ENCODE measurements at places on chromosomes 2 and 18. TPM values are rescaled to one million over a fixed set of nuclear protein-coding genes. Genes with fewer than 3 reads are reported as not detected.
A peak's percentile ranks its signal among the peaks of the same experiment; 100 is the strongest.

DNA sequence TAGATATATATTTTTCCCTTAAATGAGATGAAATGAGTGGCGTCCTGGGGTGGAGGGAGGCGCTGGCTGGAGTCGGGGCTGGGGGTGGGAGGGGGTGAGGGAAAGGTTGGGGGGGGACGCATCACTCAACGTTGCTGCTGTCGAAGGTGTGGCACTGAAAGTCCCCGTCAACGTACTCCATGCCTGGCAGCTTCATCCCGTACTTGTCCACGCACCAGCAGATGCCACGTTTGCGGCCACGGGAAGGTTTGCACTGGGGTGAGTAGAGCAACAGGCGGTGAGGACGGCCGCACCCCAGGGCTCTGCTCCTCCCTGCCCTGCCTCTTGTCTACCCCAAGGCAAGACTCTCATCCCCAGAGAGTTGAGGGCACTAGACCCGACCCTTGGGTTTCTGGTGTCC lies 18.7 kb downstream of the IGFBP5 start:
- peak overlapping the region; percentile 93 for H3K27ac ChIP-seq
- no peak overlapping the region for H3K4me3 ChIP-seq
- H3K4me1 ChIP-seq = no peaks in the 10 kb centered on the region
- peak; percentile 66 for DNase-seq

The WIPF1 gene
- total RNA-seq = 37.8 TPM

DNA sequence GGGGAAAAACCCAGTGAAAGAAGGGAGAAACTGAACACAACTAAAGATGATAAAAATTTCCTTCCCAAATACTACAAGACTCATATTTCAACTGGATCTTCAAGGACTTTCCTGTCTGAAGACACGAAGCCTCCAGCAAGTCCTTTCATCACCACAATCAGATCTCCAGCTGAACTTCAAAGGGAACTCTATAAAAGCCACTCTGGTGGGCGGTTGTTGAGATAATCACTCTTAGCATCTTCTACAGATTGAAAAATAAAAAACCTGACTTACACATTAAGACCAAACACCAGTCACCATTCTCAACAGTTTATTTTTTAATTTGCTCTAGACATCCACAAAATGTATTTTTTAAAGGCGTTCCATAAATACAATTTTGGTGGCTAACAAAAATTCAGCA lies 4.4 kb downstream of the REV1 start:
- H3K36me3 ChIP-seq = no peaks in the 10 kb centered on the region
- DNase-seq = no peak
- H3K27ac ChIP-seq = no peak overlapping the region
- H3K4me3 ChIP-seq = no peak overlapping the region
- H3K27me3 ChIP-seq = no peaks in the 10 kb centered on the region
- H3K4me1 ChIP-seq = peaks cover 47% of the 10 kb centered on the region

- DNase-seq = no peak
- peak overlapping the region; percentile 94 for H3K27ac ChIP-seq
- no peaks in the 10 kb centered on the region for H3K4me1 ChIP-seq
- no peaks in the 10 kb centered on the region for H3K36me3 ChIP-seq
- H3K27me3 ChIP-seq = no peaks in the 10 kb centered on the region
Observed at GRCh38 chr2:213149294-213149875, 2.0 kb downstream of the IKZF2 start.

DNA sequence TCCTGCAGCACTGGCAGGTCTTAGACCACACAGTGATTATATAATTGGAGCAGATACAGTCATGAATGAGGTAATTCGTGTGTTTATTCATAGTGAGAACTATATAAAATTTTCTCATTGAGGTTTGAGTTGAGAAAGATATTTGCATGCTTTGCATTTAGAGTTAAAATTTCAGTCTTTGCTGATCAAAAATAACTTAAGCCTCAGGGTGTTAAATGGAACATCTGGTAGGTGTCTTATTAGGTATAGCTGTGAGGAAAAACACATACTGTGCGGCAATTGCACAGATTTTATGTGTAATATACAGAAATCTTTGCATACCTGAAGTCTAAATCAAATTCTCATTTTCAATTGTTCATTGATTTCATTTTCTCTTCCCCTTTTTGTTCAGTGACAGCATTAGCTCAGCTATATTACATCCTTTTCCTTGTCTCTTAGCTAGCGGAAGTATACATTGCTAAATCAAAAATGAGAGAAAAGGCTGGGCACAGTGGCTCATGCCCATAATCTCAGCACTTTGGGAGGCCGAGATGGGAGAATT lies 21.2 kb downstream of the GORASP2 start:
- no peak for DNase-seq
- no peak overlapping the region for H3K4me3 ChIP-seq
- no peak overlapping the region for H3K27ac ChIP-seq
- H3K36me3 ChIP-seq = peaks cover 43% of the 10 kb centered on the region
